ENCODE measurements at places on chromosomes 11 and 22.

- H3K36me3 ChIP-seq, result no peaks in the 10 kb centered on the region
- no peak overlapping the region for H3K4me3 ChIP-seq
- no peak for DNase-seq
- H3K27ac ChIP-seq, result no peak overlapping the region
These were observed 1.3 kb downstream of the OR52D1 start for GRCh38 chr11:5489576-5490357.

GRCh38 chr11:46345881-46346484 lies 1.3 kb upstream of the DGKZ start:
- peak; percentile 81 for DNase-seq
- peaks cover 73% of the 10 kb centered on the region for H3K4me1 ChIP-seq
- peak overlapping the region; percentile 85 for H3K27ac ChIP-seq
- H3K36me3 ChIP-seq, result peaks cover 2% of the 10 kb centered on the region
- H3K4me3 ChIP-seq, result peak overlapping the region; percentile 84
- no peaks in the 10 kb centered on the region for H3K27me3 ChIP-seq

DNA sequence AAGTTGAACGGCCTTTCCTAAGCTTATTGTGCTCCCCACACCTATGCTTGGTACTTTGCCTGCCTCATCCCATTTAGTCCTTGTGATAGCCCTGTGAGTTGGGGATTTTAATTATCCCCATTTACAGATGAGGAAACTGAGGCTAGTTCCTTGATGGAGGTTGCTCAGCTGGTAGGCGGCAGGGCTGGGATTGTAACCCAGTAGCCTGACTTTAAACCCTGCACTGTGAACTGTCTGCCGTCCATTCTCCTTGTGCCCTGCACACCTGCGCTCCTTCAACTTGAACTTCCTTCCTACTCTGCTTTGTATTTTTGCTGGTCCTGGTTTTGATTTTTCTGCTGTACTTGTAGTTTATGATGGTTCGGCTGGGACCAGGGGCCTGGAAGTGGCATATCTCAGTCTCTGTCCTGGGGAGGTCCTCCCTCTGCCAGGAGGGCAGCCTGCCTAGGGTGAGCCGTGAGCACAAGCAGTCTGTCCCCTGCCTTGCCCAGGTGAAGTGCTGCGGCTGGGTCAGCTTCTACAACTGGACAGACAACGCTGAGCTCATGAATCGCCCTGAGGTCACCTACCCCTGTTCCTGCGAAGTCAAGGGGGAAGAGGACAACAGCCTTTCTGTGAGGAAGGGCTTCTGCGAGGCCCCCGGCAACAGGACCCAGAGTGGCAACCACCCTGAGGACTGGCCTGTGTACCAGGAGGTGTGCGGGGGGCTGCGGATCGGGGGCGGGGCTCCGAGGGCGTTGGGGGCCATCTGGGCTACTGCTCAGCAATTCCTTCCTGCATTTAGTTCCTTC lies 52.4 kb downstream of the CD82 start:
- no peak for DNase-seq
- peaks cover 41% of the 10 kb centered on the region for H3K4me1 ChIP-seq

GRCh38 chr22:44816141-44816540 lies 63.8 kb downstream of the ARHGAP8 start:
- H3K27me3 ChIP-seq, result no peaks in the 10 kb centered on the region
- no peaks in the 10 kb centered on the region for H3K4me1 ChIP-seq
- H3K36me3 ChIP-seq, result no peaks in the 10 kb centered on the region
- H3K27ac ChIP-seq, result no peak overlapping the region

GRCh38 chr11:120539667-120540369 lies 28.3 kb downstream of the GRIK4 start:
- H3K4me3 ChIP-seq, result no peak overlapping the region
- no peaks in the 10 kb centered on the region for H3K4me1 ChIP-seq
- no peak overlapping the region for H3K27ac ChIP-seq
- no peak for DNase-seq
- no peaks in the 10 kb centered on the region for H3K27me3 ChIP-seq

DNA sequence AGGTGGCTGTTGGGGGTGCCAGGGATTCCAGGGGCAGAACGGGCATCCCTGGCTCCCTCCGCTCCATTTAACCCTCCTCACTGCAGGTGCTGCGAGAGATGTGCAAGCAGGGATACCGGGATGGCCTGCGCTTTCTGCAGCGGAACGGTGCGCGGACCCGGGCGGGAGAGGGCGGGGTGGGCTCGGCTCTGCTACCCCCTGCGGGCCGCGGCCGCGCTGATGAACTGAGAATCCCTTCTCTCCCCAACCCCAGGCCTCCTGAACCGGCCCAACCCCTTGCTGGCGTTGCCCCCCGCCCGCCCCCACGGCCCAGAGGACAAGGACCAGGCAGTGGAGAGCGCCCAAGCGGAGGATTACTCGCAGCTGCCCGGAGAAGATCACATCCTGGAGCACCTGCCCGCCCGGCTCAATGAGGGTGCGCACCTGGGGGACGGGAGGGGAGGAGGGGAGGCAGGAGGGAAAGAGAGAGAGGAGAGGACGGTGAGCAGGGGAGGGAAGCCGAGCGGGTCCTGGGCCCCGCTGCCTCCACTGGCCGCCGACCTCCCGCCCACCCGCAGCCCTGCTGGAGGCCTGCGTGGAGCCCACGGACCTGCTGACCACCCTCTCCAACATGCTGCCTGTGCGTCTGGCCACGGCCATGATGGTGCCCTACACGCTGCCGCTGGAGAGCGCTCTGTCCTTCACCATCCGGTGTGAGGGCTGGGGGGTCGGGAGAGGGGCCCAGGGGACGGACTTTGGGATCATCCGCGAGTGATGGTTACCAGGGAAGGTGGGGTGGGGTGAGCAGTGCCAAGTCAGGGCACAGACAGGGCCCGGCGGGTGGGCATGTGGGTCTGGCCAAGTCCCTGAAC lies 4.1 kb upstream of the CRACR2B start:
- peaks cover 14% of the 10 kb centered on the region for H3K27me3 ChIP-seq
- H3K4me3 ChIP-seq, result no peak overlapping the region
- peaks cover 16% of the 10 kb centered on the region for H3K4me1 ChIP-seq
- DNase-seq, result no peak
- no peak overlapping the region for H3K27ac ChIP-seq
- peaks cover 12% of the 10 kb centered on the region for H3K36me3 ChIP-seq

DNA sequence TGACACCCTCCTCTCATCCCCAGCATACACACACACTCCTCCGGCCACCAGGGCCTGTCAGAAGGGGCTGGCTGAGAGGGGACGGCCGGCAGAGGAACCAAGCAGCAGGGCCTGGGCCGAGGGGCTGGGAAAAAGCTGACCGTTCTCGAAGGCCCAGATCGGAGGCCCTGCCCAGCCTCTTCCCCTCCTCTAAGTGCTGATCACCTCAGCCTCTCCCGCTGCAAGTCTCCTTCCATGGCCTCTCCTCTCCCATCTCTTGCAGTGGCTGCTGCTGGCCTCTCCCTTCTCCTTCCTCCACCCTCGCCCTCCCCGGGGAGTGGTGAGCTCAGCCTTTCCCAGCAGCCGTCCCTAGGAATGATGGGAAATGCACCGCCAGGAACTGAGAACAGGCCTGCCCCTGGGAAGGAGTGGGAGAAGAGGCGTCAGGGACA lies 39.6 kb downstream of the ARRB1 start:
- H3K27ac ChIP-seq, result no peak overlapping the region
- H3K4me3 ChIP-seq, result no peak overlapping the region
- DNase-seq, result no peak
- peaks cover 2% of the 10 kb centered on the region for H3K36me3 ChIP-seq

- no peak overlapping the region for H3K4me3 ChIP-seq
- DNase-seq, result no peak
- peaks cover 15% of the 10 kb centered on the region for H3K4me1 ChIP-seq
- H3K27me3 ChIP-seq, result peaks cover 67% of the 10 kb centered on the region
These were observed 26.2 kb downstream of the EHF start for GRCh38 chr11:34647131-34647530.

DNA sequence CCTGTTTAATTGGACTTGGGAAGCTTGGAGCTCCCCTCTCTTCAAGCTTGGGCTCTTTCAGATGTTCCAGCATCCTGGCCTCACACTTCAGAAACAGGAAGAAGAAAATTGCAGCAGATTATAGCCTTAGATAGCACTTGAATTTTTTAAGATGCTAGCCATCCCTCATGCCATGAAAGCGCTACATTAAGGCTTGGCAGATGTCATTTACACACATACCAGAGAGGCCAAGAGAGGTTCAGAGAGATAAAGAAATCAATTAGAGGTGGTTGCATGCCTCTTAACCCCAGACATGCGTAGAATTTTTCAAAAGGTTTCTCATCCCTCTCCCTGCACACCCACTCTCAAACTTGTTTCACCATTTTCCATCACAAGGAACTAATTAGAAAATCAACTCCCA lies 31.9 kb upstream of the DBX1 start:
- no peak for DNase-seq
- H3K27me3 ChIP-seq, result peaks cover 5% of the 10 kb centered on the region
- no peaks in the 10 kb centered on the region for H3K4me1 ChIP-seq
- H3K27ac ChIP-seq, result no peak overlapping the region
- no peak overlapping the region for H3K4me3 ChIP-seq

DNA sequence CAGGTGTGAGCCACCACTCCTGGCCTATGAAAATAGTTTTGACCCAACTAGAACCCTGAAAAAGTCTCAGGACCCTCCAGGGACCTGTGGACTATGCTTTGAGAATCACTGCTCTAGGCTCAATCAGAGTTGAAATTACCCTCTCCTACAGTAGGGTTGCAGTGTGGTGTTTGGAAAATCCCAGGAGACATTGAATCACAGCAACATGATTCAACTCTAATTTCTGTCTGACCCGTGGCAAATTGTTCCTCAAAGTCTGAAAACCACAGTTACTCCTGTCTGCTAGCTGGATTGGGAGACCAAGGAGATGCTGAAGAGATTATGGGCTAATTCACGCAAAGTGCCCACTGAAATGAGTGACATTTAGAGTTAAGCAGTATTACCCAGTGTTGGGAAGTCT lies 5.4 kb upstream of the MTMR3 start:
- H3K4me1 ChIP-seq, result no peaks in the 10 kb centered on the region
- no peak for DNase-seq
- peaks cover 26% of the 10 kb centered on the region for H3K27me3 ChIP-seq
- H3K4me3 ChIP-seq, result no peak overlapping the region
- H3K27ac ChIP-seq, result no peak overlapping the region

GRCh38 chr11:9982127-9982795 lies 311.8 kb downstream of the SBF2 start:
- H3K27me3 ChIP-seq, result no peaks in the 10 kb centered on the region
- peaks cover 2% of the 10 kb centered on the region for H3K4me1 ChIP-seq
- no peak overlapping the region for H3K27ac ChIP-seq

GRCh38 chr22:19291218-19291579 lies 320 bp downstream of the CLTCL1 start:
- peak overlapping the region; percentile 78 for H3K4me3 ChIP-seq
- peaks cover 18% of the 10 kb centered on the region for H3K4me1 ChIP-seq
- peak; percentile 78 for DNase-seq
- H3K36me3 ChIP-seq, result no peaks in the 10 kb centered on the region
- peaks cover 50% of the 10 kb centered on the region for H3K27me3 ChIP-seq
- no peak overlapping the region for H3K27ac ChIP-seq

DNA sequence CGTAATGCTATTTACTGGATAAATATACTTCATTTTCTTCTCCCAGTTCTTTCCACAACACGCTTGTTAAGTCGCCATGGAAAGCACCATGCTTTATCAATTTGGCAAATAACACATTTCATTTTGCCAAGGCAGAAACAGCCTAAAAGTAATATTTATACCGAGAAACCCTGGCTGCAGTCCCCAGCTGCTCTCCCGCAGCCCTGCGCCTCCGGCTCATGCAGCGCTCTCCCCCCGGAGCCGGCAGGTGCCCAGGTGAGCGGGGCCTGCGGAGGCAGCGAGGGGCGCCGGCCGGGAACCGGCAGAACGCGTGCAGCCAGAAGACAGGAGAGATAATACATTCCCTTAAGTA lies 681 bp upstream of the ARHGEF12 start:
- no peak for DNase-seq
- H3K27me3 ChIP-seq, result peaks cover 50% of the 10 kb centered on the region
- H3K4me1 ChIP-seq, result peaks cover 29% of the 10 kb centered on the region
- peak overlapping the region; percentile 68 for H3K4me3 ChIP-seq
- H3K27ac ChIP-seq, result no peak overlapping the region

- no peak overlapping the region for H3K4me3 ChIP-seq
- no peak overlapping the region for H3K27ac ChIP-seq
- no peaks in the 10 kb centered on the region for H3K27me3 ChIP-seq
These were observed 38.1 kb upstream of the MUC5AC start for GRCh38 chr11:1119604-1120146.

DNA sequence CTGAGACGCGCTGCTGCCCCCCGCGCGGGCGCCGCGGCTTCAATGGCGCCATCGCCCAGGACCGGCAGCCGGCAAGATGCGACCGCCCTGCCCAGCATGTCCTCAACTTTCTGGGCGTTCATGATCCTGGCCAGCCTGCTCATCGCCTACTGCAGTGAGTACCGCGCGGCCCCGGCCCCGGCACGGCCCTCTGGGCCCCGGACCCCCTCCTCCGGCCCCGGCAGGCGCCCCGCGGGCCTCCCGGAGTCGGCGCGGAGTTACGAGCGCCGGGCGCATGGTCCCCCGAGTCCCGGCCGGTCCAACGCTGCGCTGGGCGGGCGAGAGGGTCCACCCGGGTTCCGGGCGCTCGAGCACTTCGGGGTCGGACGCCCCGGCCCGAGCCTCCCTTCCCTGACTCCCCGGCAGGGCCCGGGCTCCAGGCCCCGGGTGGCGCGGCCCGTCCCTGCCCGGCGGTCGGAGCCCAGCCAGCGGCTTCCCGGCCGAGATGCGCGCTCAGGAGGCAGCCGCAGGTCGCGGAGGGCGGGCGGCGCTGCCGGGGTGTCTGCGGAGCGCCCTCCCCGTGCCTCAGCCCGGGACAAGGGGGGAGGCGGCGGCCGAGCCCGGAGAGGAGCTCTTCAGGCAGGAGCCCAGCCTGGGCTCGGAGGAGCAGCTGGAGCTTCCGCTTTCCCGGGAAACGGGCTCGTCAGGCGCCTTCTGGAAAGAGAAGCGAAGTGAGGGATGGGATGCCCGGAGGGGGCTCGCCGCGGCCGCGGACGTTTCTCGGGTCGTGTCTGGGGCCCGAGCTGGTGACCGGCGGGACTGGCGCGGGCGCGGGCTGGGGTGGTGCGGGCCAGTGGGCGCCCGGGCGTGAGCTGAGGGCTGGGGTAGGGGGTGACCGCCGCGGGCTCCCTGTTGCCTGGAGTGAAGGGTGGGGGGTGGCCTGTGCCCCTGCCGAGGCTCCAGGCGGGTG lies 1337.8 kb downstream of the BRD1 start:
- no peak overlapping the region for H3K27ac ChIP-seq
- H3K27me3 ChIP-seq, result peaks cover 53% of the 10 kb centered on the region
- DNase-seq, result no peak
- H3K36me3 ChIP-seq, result no peaks in the 10 kb centered on the region

- H3K4me3 ChIP-seq, result peak within 1 kb of the TSS; percentile 76
- H3K27ac ChIP-seq, result peak within 1 kb of the TSS; percentile 97
- peak; percentile 88 for DNase-seq
- H3K27me3 ChIP-seq, result no peaks in the 10 kb centered on the region
- H3K36me3 ChIP-seq, result peaks cover 19% of the 10 kb centered on the region
These were observed at the start of gene NCF4 for GRCh38 chr22:36860821-36861659. Gene NCF4, plus strand, starts transcription at chr22:36861006. Its CDS starts 166 bp downstream, at chr22:36861172.

Data from activated CD4-positive, alpha-beta T cell treated with anti-CD3 and anti-CD28 coated beads, Interleukin-2, amount 10 ng/mL, durations not matched to agents 24 days and 14 days (primary cell).